ENCODE measurements at places on chromosomes 11 and 22.

- no peak for DNase-seq
These were observed 1116.6 kb downstream of the BRD1 start for GRCh38 chr22:48711031-48711431.

DNA sequence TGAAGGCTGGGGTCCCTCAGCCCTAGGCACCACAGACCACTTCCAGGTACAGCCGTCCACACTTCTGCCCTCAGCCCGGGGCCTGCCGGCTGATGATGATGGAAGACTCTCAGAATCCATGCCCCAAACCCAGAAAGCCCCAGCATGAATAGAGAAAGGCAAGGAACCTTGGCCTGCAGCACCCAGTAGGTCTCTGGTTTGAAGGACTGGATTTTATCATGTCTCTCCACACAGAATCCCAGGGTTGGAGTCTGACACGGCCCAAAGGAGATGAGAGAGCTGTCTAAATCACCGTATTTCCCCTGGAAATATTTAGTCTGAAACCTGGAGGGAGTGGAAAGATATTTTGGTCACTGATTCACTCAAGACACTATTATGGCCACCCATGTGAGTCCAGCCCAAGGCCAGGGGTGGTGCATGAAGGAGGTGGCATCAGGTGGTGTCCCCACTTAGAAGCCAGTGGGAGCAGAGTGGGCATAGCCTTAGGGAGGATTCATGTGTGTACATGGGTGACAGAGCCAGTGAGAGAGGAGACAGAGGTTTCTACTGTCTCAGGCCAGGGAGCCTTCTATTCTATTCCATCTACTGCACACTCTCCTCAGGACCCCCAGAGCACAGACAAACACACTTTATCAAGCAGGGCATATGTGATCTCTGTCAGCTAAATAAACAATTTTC lies 14.0 kb downstream of the TOP3B start:
- DNase-seq: no peak

DNA sequence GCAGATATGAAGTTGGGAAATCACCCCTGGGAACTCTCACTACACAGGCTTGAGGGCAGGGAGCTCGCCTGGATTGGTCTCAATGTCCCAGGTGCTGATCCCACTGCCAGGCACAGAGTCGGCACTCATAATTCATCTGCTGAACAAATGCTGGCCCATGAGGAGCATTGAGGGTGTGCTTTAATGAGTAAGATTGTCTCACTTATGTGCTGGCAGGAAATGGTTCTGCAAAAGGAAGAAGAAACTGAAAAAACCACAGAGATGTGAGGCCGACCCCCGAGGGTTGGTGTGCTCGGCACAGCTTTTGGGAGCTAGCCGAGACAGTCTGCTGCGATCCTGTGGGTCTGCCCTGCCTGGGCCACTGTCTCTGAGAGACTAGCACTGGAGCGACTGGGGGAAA lies 9.4 kb downstream of the PLAAT2 start:
- DNase-seq: peak; percentile 71

DNA sequence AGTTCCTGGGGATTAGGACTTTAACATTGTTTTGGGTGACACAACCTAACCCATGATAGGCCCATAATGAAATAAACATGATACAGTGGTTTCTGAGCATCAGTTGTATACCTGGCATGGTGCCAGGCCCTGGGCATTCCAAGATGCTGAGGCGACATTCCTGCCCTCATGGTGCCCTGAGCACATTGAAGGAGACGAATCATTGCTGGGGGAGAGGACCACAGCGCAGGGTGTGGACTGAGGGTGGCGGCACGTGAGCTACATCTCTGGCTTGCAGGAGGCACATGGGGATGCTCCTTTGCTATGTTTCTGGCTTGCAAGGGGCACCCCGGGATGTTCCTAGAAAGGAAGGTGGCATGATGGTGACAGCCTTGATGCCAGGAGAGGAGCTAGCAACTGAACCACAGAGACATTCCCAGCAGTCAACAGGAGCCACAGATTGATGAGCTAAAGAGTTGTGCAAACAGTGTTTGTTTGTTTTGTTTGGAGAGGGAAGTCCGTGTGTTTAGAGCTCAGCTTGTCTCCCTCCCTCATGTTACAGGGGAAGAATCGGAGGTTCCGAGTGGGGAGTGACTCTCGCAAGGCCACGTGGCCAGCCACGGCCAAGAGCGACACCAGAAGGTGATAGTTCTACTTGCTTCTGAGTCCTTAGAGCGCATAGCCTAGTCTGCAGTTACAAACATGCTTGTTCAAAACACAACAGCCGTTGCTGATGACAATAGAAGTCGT lies 106.4 kb downstream of the MIAT start:
- DNase-seq: no peak

DNA sequence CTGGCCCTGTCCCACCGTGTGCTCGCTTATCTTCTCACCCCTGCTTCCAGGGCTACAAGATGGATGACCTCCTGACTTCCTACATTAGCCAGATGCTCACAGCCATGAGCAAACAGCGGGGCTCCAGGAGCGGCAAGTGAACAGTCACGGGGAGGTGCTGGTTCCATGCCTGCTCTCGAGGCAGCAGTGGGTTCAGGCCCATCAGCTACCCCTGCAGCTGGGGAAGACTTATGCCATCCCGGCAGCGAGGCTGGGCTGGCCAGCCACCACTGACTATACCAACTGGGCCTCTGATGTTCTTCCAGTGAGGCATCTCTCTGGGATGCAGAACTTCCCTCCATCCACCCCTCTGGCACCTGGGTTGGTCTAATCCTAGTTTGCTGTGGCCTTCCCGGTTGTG lies 86.5 kb downstream of the MYO7A start:
- DNase-seq: no peak

GRCh38 chr11:111148121-111148520 lies 97.4 kb upstream of the POU2AF2 start:
- DNase-seq: no peak

DNA sequence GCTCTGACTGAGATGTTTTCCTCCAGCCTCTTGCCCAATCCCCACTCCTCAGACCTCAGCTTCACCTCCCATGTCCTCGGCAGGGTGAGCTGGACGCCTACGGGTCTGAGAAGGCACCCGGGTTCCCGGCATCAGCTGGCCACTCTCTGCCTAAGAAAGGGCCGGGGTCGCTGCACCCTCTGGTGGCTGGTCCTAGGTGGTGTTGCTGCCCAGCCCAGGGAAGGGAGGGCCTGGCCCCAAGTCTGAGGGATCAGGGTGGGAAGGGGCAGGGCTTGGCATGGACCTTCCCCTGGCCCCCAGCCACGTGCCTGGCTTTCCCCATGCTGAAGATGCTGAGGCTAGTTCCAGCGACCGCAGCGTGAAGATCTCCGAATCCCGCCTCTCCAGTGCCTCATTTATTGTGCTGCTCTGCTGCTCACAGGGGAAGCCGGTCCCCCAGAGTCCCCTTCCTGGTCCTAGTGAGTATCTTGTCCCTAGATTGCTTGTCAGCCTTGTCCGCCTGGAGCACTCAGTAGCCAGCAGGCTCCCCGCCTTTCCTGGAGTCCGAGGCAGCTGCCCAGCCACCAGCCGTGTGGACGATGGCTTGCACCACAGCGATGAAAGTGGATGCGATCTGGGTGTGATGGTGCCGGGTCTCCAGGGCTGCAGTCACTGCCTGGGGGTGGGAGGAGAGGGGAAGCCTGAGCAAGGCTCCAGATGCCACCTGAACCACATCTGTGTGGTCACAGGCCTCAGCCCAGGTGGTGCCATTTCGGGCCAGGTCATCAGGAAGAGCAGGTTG lies 2.9 kb upstream of the GGT5 start:
- DNase-seq: peak; percentile 51

DNA sequence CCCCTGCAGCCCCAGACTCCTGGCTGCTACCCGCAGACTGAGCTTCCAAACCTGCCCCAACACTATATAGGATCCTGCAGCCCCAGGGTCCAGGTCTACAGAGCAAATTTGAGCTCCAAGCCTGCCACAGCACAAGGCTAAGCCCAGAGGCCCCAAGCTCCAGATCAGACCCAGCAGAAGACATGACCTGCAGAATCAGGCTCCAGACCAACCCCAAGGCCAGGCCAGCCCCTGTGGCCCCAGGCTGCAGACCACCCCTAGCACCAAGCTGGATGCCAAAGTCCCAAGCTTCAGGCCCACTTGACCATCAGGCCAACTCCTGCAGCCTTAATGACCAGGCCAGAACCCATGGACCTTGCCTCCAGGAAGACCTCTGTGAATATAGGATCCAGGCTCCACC lies 145.3 kb downstream of the DLG2 start:
- no peak for DNase-seq

- no peak for DNase-seq
These were observed 35.4 kb downstream of the CD82 start for GRCh38 chr11:44600839-44601383.

- no peak for DNase-seq
These were observed 102.6 kb downstream of the ALX4 start for GRCh38 chr11:44207292-44207691.

- DNase-seq: no peak
These were observed 64.3 kb upstream of the PPARA start for GRCh38 chr22:46085828-46086576.

GRCh38 chr11:78310500-78310909 lies 107.1 kb downstream of the GAB2 start:
- no peak for DNase-seq

DNA sequence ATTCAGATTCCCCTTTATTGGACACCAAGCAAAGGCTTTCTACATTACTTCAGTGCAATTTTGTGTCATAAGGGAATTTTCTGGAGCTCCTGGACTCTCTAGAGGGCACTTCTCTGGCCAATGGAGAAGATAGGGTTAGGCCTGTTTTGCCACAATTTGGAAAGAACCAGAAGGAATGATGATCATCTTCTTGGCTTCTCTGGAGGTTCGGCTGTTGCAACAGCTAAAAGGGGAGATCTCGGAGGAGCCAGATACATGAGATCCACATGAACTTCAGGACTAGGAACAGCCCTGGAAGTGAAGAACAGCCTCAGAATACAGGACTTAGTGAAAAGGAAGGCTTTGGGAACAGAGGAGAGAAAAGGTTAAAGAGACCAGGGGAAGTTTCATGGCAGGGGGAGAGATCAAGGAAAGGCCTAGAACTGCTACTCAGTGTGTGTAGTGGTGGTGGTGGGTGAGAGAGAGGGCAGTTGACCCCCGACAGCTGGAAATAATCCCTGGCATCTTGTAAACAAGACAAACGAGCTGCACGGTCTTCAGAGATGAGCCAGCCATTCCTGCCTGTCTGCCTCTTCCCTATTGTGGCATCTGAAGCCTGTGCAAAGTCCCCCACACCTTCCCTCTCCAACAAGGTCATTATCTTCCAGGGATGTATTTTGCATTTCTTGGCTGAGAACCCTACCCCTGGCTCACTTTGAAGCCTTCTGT lies 83.8 kb downstream of the CCDC81 start:
- DNase-seq: no peak

GRCh38 chr11:970319-970871 lies 44.7 kb downstream of the AP2A2 start:
- peak; percentile 35 for DNase-seq

DNA sequence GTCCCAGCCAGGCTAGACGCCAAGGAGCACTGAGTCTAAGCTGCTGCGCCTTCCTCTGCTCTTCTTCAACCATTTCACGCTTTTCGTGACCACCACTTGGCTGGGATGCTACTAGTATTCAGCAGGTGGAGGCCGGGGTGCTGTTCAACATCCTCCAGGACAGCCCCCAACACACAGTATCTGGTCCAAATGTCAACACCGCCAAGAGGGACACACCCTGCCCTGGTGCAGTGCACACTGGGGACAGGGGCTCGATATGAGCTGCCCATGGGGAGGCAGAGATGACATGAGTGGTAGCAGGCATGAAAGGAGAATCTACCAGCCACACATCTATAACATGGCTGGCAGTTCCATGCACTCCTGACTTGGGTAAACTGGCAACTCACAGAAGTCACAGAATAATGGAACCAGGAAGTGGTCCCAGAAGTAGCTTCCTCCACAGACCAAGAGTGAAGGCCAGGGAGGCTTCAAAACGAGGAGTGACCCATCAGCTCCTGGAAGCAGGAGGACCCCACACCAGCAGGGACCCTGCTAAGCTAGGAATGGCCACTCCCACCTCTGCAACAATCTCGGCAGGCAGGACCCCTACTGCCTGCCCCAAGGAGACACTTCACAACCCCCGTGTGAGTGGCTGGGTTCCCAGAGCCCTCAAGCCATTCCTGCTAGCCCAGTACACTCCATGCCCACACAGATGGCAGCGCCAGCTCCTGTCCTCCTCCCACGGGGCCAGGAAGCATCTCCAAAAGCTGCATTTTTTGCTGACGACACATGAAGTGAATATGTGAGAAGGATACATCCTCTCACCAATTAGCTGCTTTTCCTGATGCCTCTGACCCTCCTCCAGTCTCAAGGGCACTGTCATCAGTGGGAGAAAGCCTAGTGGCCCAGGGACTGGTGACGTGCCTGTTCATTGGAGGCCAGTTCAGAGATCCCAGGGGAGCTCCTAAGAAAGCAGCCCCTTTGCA lies 78.8 kb downstream of the DGCR2 start:
- no peak for DNase-seq

GRCh38 chr11:86374586-86374985 lies at the start of gene CCDC81:
Gene CCDC81, plus strand, starts transcription at chr11:86374887. Its CDS starts 277 bp downstream, at chr11:86375164.
- DNase-seq: no peak

GRCh38 chr11:116384876-116385275 lies 387.9 kb downstream of the BUD13 start:
- no peak for DNase-seq

DNA sequence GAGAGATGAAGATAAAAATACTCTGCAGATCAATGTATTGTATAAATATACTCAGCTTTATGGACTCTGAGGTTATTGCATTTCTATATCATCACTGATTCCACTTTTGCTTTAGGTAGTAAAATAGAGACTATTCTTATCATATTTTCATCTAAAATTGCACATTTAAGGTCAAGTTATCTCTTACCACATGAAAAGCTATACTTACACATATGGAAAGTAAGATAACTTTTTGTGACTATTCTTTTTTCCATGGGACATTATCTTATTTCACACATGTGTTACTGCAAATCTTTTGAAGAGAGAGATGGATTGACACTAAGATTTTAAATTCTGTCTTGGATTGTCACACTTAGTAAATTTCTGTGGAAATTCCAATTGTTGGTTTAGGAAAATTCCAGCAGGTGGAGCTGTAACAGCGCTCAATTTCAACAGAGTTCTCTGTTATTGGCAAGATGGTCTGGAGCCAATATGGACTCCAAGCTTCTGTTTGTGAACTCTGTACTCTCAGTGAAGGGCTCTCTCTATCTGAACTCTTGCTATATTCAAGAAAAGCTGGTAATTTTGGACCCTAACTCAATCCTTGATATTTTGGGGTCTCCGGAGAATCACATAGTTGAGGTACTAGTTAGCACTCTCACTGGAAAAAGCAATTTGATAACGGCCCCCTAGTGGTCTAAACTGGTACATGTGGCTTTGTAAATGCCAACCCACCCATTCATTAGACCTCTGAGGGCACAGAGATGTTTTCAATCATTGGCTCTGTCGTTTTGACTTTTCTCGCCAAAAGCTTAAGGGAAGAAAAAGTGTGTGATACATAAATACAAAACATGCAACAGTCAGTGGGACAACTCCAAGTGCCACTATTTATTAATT lies 429.7 kb downstream of the ETS1 start:
- DNase-seq: peak; percentile 65

Measured in activated gamma-delta T cell treated with Interleukin-2 at 50 U/mL for 16 hours (primary cell).